ENCODE measurements at places on chromosomes 2 and 18.

- no peak for DNase-seq
Measured at GRCh38 chr2:196758474-196759377, 40.8 kb downstream of the GTF3C3 start.

DNA sequence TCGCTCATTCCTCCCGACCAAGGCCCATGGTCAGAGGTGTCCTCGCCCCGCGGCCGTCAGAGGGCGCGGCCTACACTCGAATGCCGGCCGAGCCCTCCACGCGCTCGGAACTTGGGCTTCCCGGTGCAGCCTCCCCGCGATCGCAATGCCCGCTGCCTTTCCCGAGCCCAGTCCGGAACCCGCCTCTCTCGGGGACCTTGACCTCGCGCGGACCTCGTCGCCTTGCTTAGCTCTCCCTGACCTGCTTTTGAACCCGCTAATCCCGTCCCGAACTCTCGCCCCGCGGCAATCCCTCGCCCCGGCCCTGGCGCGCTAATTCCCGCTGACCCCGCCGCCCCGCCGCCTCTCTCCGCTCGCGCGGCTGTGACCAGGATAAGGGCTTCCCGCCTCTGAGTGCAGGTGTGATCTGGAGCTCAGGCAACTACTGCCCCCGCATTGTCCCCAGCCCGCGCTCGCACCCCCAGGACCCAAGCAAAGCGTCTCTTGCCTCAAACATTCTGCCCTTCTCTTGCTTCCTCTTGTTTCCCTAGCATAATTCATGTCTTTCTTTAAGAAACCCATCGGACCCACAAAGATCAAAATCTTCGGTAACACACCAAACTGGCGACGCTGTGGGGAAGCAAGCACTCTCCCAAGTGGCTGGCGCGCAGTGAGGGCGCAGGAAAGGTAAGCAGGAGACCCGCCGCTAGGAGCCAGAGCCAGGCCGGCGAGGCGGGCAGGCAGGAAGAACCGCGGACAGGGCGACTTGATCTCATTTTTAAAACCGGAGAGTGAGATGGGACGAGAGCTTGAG is 46.6 kb upstream of the ATP6V1B1 start:
- DNase-seq, result no peak

- DNase-seq, result no peak
Measured at GRCh38 chr2:128833664-128834027, 515.0 kb upstream of the HS6ST1 start.

GRCh38 chr2:231890896-231891513 is 35.2 kb downstream of the NPPC start:
- DNase-seq, result no peak

- no peak for DNase-seq
Measured at GRCh38 chr18:80106482-80107051, 2.5 kb upstream of the ADNP2 start.

DNA sequence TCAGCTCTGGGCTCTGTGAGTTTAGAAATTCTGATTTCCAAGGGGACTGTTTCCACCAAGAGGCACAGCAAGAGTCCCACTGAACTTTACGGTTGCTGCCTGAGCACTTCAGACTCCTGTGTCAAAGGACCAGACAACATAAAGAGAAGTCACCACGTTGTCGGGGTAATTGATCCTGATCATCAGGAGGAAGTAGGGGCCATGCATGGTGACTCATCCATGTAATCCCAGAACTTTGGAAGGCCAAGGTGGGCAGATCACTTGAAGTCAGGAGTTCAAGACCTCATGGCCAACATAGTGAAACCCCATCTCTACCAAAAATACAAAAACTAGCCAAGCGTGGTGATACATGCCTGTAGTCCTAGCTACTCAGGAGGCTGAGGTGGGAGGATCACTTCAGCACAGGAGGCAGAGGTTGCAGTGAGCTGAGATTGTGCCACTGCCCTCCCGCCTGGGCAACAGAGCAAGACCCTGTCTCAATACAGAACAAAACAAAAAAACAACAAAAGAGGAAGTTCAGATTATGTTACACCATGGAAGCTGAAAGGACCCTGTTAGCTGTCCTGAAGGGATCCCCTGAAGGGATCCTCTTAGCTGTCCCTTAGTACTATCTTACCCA is 9.4 kb upstream of the ASXL2 start:
- no peak for DNase-seq

GRCh38 chr18:72697706-72698105 is 153.6 kb upstream of the CBLN2 start:
- DNase-seq, result no peak

GRCh38 chr2:23427976-23428375 is 43.0 kb downstream of the KLHL29 start:
- no peak for DNase-seq

- no peak for DNase-seq
Measured at GRCh38 chr2:218516614-218517013, 51.5 kb downstream of the USP37 start.

- no peak for DNase-seq
Measured at GRCh38 chr18:12840382-12840781, 43.7 kb downstream of the PTPN2 start.

DNA sequence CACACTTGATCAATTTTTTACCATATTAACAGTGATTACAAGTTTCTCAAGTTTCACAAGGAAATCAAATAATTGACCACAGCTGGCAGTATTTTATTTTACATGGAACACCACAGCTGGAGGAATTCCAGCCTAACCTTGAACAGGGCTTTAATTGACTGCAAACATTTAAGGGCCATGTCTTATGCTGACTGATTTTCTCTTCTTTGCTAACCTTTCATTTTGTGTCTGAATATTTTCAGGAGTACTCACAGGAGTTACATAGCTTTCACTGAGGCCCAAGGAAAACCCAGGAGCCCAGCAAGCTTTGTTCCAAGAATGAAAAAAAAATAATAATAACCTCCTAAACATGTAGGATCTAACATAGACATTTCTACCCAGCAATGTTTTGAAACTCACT is 49.6 kb downstream of the FRZB start:
- DNase-seq, result no peak

DNA sequence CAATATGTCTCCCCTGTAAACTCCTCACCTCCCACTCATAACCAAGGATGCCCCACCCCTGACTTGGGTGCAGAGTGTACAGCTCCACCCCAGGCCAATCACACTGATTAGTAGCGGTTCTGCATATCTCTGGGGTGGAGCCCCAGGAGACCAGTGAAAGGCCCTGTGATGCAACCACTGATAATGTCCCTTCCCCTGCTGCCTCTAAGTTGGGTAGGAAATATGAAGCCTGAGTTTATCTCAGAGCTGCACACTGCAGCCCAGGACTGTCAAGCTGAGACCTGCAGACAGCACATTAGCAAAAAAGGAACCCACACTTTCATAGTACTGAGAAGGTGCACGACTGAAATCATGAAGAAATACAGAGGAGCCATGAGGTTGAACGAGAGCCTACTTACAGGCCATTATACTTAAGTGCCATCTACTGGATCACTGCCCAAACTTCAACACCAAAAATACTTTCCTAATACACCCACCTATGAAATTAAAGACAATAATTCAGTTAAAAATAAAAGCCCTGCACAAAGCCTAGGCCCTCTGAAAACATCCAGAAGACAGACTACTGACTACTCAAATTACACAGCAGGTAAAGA is 455.4 kb upstream of the LRRTM4 start:
- no peak for DNase-seq

DNA sequence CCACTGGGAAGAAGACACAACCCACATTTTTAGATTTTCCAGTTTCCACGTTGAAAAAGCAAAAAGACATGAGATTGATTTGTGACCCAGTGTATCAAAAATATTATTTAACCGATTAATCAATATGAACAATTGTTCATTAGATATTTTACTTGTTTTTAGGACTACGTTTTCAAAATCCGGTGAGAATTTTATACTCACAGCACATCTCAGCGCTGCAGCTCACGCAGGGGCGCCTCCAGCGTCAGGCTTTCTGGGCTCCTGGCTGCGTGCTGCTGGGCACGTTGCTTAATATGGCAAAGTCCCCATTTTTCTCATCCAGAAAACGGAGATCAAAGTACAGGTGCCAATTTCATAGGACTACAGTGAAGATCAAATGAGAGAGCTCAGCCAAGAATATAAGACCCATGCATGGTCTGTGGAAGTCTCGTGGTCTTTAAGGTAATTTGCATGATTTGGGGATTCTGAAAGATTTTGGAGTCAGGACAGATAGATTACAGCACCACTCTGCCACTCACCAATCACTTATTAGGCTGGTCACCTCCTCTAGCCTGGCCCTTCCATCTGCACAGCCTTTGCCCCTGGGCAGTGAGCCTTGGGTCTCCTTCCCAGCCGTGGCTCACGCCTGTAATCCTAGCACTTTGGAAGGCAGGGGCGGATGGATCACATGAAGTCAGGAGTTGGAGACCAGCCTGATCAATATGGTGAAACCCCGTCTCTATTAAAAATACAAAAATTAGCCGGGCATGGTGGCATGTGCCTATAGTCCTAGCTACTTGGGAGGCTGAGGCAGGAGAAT is 36.2 kb downstream of the PTPN18 start:
- DNase-seq, result no peak

DNA sequence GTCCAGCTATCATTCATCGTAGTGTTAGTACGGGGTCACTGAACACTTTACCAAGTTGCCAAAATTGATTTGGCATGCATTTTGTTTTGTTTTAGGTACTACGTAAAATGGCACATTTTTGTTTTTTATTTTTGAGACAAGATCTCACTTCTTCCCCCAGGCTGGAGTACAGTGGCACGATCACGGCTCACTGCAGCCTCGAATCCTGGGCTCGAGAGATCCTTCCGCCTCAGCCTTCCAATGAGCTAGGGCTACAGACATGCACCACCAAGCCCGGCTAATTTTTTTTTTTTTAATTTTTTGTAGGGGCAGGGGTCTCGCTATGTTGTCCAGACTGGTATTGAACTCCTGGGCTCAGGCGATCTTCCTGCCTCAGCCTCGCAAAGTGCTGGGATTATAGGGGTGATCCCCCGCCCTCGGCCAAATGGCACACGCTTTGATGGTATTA is 786 bp downstream of the TAF1B start:
- no peak for DNase-seq

- no peak for DNase-seq
Measured at GRCh38 chr2:162037028-162037795, 36.8 kb downstream of the DPP4 start.

DNA sequence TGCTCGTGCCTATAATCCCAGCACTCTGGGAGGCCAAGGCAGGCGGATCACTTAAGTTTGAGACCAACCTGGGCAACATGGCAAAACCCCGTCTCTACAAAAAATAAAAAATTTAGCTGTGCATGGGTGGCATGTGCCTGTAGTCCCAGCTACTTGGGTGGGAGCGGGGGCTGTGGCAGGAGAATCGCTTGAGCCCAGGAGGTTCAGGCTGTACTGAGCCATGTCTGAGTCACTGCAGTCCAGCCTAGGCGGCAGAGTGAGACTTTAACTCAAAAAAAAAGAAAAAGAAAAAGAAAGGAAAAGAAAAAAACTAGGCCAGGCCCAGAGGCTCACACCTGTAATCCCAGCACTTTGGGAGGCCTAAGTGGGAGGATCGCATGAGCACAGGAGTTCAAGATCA is 30.8 kb downstream of the TWSG1 start:
- no peak for DNase-seq

DNA sequence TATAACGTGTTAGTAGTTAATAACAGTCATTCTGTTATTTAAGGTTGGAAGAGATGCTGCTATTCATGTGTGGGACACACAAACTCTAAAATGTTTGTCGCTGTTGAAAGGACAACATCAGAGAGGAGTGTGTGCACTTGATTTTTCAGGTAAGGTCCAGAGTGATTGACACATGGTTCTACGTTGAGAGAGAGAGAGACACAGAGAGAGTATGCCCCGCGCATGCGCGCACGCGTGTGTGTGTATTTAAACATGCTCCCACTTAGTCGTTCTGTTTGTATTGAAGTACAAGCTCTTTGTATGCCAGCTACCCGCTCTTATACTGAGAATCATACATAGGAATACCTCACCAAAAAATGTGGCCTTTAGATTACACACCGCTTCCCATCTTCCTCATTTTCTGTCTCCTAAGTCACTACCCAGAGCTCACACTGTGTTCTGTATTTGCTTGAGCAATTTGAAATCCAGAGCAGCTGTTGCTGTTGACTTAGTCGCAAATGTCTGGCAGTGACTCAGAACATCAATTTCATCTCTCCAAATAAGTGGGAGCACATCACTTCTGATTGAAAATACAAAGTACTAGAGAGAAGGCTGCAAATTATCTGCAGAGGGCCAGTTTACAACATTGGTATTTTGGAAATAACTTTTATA is 148.1 kb downstream of the EML6 start:
- peak; percentile 85 for DNase-seq

GRCh38 chr2:144625226-144625625 is 105.3 kb upstream of the ZEB2 start:
- no peak for DNase-seq

GRCh38 chr2:175450029-175450760 is 268.7 kb upstream of the ATP5MC3 start:
- no peak for DNase-seq

DNA sequence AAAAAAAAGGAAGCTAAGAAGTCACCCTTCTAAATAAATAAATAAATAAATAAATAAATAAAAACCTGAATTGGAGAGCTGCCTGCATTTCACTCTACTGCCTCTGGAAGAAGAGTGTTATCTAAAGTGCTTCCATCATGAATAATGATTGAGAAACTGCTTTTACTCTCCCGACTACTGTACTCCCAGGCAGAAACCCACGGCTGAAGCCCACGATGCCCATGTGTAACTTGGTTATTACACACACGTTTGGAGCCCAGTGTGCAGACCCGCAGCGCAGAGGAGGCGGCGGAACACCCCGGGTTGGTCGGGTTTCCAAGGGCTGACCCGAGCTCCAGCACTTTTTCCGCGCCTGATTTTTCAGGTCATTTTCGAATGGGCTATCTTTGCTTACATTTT is 697 bp upstream of the SPATS2L start:
- DNase-seq, result no peak

GRCh38 chr2:222248256-222248655 is 50.5 kb downstream of the PAX3 start:
- DNase-seq, result no peak

GRCh38 chr18:44693030-44693784 is 12.5 kb downstream of the SETBP1 start:
- DNase-seq, result no peak

- peak; percentile 44 for DNase-seq
Measured at GRCh38 chr2:170276056-170276455, 98.1 kb downstream of the MYO3B start.

GRCh38 chr2:74401891-74402290 is 19.5 kb downstream of the C2orf81 start:
- no peak for DNase-seq

DNA sequence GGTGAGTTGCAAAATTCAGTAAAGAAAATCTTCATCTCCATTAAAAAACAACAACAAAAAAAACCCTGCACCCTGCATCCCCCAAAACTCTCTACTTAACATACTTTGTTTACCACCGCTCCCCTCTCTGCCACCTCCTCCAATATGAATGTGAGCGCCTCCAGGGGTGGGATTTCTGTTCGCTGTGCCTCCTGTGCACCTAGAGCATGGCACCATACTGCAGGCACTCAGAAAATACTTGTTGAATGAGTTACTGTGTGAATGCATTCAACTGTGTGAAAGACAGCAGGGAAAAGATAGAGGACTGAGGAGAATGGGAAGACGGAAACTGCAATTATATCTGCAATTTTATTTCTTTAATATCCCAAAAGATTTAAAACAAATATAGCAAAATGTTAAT is 4.5 kb downstream of the CEBPZ start:
- no peak for DNase-seq
